Renal pelvis (tissue), 12 donors: ENCODE measurements at places on chromosomes 6 and 20.
A peak's percentile ranks its signal among the peaks of the same experiment; 100 is the strongest.

DNA sequence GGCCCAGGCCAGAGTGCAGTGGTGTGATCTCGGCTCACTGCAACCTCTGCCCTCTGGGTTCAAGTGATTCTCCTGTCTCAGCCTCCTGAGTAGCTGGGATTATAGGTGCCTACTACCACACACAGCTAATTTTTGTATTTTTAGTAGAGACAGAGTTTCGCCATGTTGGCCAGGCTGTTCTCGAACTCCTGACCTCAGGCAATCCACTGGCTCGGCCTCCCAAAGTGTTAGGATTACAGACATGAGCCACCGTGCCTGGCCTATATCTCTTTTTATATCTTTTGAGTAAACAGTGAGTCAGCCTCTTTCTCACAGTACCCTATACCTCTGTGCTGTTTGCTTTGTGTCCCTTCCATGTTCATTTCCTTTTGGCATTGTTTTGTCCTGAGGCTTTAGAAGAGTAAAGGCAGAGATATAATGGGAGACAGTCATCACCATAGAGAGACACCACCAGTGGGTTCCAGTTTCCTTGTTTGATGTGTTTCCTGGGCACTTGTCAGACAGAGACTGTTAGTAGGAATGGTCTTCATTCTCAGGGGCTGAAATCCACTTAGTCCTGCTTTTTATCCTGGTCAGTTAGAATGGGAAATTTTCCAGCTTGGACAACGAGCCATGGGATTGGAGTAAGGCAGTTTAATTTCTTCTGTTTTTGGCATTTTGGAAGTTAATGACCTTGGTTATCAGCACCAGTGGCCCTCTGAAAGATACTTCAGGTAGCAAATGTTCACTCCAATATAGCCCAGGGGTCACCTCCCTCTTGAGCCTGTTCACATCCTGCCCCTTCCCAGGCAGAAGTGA is 32.2 kb upstream of the ASXL1 start:
- DNase-seq: no peak

GRCh38 chr20:23415959-23416583 is 5.2 kb downstream of the NAPB start:
- DNase-seq: no peak

GRCh38 chr20:50381771-50382593 is 128.2 kb upstream of the PTPN1 start:
- no peak for DNase-seq

DNA sequence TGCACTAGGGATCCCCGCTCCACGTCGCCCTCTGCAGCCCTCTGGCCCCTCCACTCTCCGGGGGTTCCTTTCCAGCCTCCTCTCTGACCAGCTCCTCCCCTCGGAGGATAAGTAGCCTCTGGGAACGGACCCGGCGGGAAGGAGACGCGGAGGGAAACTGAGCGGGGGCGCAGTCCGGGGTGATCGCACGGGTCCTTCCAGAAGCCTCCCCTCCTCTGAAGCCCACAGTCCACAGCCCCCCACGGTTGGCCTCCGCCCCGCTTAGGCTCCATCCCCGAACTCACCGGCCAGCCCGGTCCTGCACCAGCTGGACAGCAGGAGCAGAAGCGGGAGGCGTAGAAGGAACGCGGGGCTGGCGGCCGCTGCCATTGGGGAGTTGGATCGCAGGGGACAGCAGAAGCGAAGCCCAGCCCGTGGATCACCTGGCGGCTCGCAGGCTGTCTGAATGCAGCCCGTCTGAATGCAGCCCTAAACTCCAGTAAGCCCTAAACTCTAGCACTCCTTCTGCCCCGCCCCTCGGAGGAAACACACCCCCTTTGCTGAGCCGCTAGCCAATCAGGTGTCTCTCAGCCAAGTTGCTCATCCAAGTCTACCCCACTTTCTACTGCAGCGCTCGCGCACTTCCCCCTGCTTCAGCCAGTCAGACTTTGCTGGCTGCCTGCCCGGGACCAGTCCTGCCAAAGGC is at the start of gene RAET1G:
RAET1G (minus strand) TSS at position 480 of the 685 bp plus-strand sequence; CDS start at position 369, 111 bp downstream.
- peak; percentile 88 for DNase-seq

- no peak for DNase-seq
Observed at GRCh38 chr20:37160683-37161082, 18.4 kb upstream of the RPN2 start.

GRCh38 chr6:16539086-16539931 is 222.0 kb downstream of the ATXN1 start:
- no peak for DNase-seq

- no peak for DNase-seq
Observed at GRCh38 chr20:18638768-18639167, 50.9 kb downstream of the DTD1 start.

- DNase-seq: no peak
Observed at GRCh38 chr6:139569566-139569965, 195.1 kb upstream of the CITED2 start.

- DNase-seq: peak; percentile 61
Observed at GRCh38 chr6:112109262-112109661, 21.9 kb downstream of the FAM229B start.

DNA sequence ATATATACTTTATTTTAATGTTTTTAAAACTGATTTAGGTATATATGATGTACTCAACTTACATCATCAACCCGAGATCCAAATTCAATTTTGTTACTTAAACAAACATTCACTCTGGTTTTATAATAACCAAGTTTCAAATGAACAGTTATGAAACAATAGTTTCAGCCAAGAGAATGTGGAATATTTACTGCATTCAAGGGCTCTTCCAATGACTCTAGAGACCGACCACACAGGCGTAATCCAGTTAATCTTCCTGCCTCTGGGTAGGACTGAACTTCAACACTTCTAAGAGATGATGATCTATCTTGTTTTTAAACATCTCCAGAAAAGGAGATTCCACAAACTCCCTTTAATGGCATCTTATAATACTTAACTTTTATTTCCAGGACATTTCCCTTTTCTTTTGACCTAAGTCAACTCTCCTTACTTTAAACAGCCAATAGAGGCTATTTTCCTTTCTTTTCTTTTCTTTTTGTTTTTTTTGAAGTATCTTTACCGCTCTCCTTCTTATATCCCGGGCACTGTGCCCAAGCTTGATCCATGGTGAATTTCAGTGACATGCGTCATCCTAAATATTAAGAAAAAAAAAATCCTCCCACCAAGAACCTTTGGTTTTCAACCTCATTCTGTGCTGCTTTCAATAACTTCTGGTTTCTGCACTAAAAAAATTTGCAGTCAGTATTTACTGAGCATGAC is 110.1 kb downstream of the KIF13A start:
- DNase-seq: no peak

DNA sequence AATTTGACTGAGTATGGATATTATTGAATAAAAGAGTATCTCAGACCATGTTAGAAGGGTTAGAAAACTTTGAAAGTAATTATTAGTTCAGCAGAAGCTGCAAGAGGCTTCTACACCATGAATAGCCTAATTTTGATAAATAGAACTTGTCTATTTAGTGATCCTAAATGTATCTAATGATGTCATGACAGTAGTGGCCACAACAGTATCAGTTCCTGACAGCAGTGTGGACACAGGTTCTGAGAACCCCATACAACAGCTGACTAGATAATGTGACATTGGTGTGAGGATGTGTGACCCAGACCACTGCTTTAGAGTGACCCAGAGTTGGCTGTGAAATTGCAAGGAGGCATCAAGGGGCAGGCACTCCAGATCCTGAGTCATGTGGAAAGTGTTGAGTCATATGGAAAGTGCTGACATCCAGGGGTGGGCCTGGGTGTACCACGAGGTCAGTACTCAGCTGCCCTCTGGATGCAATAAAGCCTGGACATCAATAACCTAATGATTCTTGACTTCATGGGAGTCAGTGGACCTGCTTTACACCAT is 754.7 kb downstream of the DHX35 start:
- DNase-seq: no peak

GRCh38 chr6:14983599-14984518 is 262.0 kb upstream of the JARID2 start:
- DNase-seq: no peak

- no peak for DNase-seq
Observed at GRCh38 chr6:157741948-157742556, 81.0 kb upstream of the SNX9 start.

DNA sequence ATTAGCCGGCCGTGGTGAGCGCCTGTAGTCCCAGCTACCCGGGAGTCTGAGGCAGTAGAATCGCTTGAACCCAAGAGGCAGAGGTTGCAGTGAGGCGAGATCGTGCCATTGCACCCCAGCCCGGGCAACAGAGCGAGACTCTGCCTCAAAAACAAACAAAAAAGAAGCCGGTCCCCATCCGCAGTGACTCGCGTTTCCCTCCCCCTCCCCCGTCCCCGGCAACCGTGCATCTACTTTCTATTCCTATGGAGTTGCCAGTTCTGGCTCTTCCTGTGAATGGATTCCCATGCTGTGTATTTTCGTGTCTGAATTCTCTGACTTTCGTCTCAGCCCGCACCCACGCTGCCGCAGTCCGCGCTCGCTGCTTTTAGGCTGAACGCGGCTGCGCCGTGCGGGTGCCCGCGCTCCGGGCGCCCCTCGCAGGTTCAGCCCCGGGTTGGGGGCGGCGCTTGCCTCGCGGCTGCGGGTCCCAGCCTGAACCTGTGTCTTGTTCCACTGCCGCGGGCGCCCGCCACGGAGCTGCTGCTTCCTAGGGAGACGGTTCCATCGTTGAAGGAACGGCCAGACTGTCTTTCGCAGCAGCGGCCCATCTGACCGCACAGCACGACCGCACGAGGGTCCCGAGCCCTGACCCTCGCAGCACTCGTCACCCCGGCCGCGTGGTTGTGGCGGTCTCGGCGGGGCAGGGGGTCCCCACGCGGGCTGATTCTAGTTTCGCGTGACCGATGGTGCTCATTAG is 1.1 kb upstream of the MRGBP start:
- DNase-seq: no peak

GRCh38 chr6:76026101-76026500 is 46.4 kb downstream of the IMPG1 start:
- no peak for DNase-seq

DNA sequence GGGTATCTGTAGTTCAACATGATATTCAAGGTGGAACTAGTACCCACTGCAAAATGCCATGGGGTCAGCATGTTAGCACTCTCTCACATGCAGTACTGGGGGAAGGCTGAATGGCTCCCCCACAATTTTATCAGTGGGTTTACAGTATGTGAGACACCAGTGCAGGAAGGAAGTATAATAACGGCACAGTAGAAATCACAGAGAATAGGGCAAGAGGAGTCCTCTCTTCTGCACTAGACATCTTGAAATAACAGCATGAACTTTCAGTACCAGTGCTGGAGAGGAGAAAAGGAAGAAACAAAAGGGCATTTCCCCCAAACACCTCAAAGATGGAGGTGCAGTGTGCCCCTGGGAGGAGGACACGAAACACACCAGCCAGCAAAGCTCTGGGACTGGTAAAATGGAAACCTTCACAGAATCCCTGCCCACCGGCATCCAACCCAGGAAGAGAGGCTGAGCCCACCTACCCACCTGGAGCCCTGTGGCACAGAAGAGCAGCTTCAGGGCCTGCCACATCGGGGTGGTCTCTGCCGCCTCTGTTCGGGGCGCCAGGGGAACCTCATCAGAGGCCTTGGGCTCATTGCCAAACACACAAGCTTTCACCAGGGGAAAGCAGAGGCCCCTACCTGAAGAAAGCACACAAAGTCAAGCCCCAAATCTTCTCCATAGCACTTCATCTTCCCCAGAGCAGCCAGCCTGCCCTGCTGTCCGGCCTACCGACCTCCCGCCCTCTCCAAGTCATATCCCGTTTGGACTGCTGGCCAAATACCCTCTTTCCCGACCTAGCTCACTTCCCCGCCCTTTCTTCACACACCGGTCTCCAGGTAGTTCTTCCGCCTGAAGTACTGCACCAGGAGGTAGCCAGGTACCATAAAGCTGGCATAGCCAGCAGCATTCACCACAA is 1.2 kb downstream of the SLC35B2 start:
- DNase-seq: no peak

- DNase-seq: no peak
Observed at GRCh38 chr6:84086056-84086455, 52.5 kb downstream of the MRAP2 start.

DNA sequence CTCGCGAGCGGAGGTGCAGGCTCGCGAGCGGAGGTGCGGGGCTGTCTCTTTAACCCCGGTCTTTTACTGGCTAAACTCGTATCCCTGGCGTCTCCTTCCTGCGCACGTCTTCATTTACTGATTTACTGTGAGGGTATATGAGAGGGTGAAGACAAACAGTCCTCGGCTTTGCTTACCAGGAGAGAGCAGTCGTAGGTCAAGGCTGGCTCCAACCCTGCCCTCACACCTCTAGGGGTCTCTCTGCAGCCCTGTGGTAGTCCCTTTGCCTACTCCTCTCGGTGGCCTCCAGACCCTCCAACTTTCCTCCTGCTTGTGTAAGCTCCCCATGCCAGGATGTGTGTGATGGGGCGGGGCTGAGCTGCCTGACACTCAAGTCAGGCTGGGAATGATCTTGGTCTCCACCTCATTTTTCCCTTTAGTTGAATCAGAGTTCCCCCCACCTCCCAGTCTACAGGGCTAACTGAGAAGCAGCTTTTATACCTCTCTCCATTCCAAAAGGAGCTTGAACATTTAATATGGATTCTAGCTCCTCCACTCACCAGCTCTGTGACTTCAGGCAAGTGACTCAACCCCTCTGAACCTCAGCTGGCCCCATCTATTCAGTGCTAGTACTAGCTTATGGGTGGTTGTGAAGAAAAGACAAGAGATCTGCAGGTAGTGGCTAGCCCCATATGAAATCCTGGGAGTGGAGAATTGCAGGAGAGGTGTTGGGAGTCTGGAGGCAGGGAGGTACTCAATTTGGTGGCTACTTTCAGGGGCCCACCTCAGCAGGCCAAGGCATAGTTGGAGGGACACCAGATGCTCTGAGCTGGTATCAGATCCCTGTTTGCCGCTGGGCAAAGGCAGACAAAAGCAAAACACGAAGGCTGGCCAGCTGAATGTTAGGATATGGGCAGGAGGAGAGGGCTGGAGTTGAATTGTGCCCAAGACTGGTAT is 902 bp downstream of the SLC29A1 start:
- DNase-seq: no peak

DNA sequence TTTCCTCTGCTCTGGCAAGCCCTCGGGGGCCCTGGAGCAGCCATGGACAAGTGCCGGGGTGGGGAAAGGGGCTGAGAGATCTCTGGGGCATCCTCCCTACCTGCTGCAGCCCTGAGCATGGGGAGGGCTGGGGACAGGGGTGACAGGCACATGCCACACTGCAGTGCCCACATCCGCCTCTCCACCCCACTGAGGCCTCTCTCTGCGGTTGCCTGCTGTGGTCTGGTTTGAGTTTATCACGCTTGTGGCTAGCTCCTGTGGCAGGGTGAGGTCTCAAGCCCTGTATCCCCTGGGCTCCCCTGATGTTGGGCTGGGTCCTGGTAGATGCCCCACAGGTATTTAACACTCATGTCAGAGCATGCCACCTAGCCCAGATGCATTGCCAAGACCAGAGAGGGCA is 52.9 kb upstream of the MLN start:
- no peak for DNase-seq

DNA sequence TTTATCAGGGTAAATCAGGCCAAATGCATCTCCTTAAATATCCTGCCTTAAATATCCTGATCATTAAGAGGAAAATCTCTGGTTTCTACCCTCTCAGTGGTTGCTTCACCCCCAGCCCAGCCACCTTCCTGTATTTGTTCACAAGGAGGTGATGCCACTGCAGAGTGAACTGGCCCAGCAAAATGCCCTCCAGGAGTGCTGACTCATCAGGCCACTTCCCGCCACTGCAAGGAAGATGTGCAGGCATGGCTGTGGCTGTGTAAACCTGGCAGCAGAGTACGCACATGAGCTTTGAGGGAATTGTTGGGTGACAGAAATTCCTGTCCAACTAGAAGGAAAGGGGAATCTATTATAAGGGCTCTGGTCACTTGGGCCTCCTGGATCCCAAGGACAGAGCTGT is 13.8 kb downstream of the NQO2 start:
- no peak for DNase-seq
